Stimulated activated CD8-positive, alpha-beta memory T cell treated with anti-CD3 and anti-CD28 coated beads, Interleukin-4, amount 100 ng/mL, for 24 hours (primary cell): ENCODE measurements at places on chromosomes 7 and 10.

GRCh38 chr10:122560279-122560804 lies at the start of gene DMBT1:
Gene DMBT1, plus strand, starts transcription at chr10:122560754. Its CDS starts 17 bp downstream, at chr10:122560771.
- DNase-seq = no peak

DNA sequence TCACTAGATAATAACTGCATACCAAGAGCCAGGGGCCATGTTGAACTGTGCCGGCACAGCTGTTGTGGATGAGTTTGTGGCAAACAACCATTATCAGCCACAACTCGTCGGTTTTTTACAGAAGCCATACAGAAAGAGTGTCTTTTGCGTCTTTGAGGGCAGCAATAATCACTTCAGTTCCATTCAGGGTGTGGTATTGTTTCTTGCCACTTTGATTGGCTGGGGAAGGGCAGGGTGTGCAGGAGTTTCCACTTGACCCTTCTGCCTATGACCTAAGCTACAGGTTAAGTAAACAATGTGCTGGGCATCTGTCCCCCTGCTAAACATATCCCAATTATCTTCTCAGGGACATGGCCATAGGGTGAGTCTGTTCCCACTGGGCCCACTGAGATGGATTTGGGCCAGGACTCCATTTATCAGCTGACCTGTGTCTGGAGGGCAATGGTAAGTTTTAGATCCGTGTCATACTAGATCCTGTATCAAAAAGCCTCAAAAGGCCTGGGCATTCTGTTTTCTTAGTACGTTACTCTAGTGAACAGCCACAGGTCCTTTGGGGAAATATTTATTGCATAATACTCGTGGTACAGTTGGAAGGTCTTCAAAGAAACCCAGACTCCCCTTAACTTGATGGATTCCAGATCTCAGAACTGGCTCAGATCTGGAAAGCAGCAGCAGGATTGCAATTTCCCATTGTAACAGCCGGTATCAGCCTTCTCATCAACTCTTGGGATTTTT lies 15.9 kb downstream of the ZNF3 start:
- DNase-seq = no peak

DNA sequence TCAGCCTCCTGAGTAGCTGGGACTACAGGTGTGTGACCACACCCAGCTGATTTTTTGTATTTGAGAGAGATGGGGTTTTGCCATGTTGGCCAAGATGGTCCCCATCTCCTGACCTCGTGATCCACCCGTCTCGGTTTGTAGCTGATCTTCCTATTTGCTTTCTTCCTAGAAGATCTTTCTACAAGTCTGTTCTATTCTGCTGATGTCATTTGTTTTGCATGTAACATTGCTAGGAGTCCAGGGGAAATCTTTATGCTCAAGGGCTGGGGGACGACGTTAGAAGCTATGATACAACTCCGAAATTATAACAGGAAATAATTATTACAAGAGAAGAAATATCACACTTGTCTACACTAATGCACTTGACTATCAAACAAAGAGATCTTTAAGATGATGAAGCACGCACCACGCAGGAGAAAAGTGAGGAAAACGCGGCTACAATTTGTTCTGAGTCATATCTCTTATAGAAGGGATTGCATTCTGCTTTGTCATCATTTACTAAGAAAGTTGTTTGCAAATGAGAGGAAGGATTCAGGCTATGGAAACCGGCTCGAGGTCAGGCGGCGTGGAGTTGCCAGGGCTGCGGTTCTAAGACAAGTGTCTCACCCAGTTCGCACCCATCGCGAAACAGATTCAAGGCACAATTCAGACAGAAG lies 103.0 kb upstream of the CARD11 start:
- no peak for DNase-seq

DNA sequence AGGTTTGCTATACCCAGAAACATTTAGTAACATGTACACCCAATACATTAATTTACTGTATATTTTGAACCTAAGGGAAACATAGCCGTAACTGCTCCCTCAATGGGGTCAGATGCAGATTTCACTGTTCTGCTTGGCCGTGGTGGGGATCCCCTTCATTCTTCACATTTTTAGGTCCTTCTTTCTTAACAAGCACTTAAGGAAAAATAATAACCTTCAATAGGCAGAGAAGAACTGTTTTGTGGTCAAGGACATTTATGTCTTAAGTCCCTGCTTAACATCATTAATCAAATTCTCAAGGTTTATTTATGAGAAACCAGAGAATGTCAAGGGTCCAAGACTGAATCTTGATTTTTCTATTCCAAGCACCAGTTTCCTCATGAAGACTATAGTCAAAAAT lies 592.1 kb upstream of the ANKRD30A start:
- no peak for DNase-seq

DNA sequence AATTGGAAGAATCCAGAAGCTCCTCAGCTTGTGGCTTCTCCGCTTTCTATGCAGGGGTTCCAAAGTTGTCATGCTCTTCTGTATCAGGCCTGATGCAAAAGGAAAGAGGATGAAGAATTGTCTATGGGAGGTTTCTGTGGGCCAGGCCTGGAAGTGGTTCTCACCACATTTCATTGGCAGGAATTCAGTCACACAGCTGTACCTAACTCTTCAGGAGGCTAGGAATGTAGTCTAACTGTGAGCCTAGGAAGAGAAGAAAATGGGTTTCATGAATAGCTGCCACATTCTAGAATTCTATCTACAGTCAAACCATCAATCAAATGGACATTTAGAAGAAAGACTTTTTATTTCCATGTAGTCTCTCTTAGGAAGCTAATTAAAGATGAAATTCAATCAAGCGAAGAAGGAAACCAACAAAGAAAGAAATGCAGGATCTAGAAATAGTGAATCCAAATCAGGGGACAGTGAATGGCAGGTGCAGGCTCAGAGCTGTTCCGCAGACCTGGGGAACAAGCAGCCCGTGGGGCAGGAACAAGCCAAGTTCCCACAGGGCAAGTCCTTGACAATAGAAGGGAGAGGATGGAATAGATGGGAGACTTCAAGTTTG lies 25.4 kb upstream of the USP6NL start:
- DNase-seq = no peak
